Kidney (tissue), 22 donors: ENCODE measurements at places on chromosomes 5 and 9. TPM values are rescaled to one million over a fixed set of nuclear protein-coding genes. Genes with fewer than 3 reads are reported as not detected.

The HMMR gene
- 0.58 TPM for polyA plus RNA-seq

The EXOSC2 gene
- polyA plus RNA-seq: 13.0 TPM

The SPATA31A3 gene
- polyA plus RNA-seq: not detected

The ESM1 gene
- polyA plus RNA-seq: 6.1 TPM

The BAAT gene
- 0.15 TPM for polyA plus RNA-seq

The CCNI2 gene
- polyA plus RNA-seq: 3.8 TPM

The JAKMIP2 gene
- polyA plus RNA-seq: 0.71 TPM

The PCDHB5 gene
- polyA plus RNA-seq: 2.1 TPM

The NUTM2F gene
- polyA plus RNA-seq: not detected

The TRIM7 gene
- polyA plus RNA-seq: 5.7 TPM

The LECT2 gene
- not detected for polyA plus RNA-seq

The KIF4B gene
- not detected for polyA plus RNA-seq

The FOXI1 gene
- polyA plus RNA-seq: 48.5 TPM

The PCDHGA2 gene
- 0.73 TPM for polyA plus RNA-seq

The DNM1 gene
- polyA plus RNA-seq: 7.3 TPM

The RMI1 gene
- polyA plus RNA-seq: 2.9 TPM

The CTSV gene
- 11.2 TPM for polyA plus RNA-seq

The WHRN gene
- 4.4 TPM for polyA plus RNA-seq

The ANKRD31 gene
- polyA plus RNA-seq: 0.17 TPM

The NEUROG1 gene
- polyA plus RNA-seq: not detected

The C5orf58 gene
- not detected for polyA plus RNA-seq

The NPM1 gene
- 611 TPM for polyA plus RNA-seq

The SLC34A3 gene
- polyA plus RNA-seq: 36.0 TPM

The TMEM252 gene
- 3.4 TPM for polyA plus RNA-seq

The PCDHB11 gene
- 0.47 TPM for polyA plus RNA-seq

The MSMP gene
- polyA plus RNA-seq: not detected

The LAMC3 gene
- 13.4 TPM for polyA plus RNA-seq
